ENCODE measurements at places on chromosomes 7 and 10.

- DNase-seq, result peak; percentile 44
These were observed 337.5 kb upstream of the KCND2 start for GRCh38 chr7:119935418-119936025.

GRCh38 chr7:47314728-47315607 lies 266.9 kb downstream of the TNS3 start:
- peak; percentile 42 for DNase-seq

- DNase-seq, result no peak
These were observed 369.6 kb upstream of the DPP6 start for GRCh38 chr7:153682628-153683027.

- DNase-seq, result no peak
These were observed 30.5 kb downstream of the PLXNA4 start for GRCh38 chr7:132545756-132546155.

DNA sequence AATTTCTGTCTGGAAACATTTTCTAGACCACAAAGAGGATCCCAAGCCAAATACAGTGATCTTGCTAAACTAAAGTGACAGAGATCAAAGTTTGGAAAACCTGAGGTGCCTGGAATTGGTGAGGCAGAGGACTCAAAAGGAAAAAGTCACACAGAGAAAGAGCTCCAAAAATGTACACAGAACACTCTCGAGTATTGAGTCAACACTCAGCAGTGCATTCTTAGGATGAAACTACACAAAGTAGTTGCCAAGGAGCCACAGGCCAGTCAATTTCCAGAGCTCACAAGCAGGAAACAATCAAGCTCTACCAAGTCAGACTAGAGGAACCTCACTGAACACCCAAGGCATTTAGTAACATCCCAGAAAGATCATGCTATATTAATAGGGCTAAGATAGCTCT lies 61.3 kb downstream of the MICU1 start:
- no peak for DNase-seq

DNA sequence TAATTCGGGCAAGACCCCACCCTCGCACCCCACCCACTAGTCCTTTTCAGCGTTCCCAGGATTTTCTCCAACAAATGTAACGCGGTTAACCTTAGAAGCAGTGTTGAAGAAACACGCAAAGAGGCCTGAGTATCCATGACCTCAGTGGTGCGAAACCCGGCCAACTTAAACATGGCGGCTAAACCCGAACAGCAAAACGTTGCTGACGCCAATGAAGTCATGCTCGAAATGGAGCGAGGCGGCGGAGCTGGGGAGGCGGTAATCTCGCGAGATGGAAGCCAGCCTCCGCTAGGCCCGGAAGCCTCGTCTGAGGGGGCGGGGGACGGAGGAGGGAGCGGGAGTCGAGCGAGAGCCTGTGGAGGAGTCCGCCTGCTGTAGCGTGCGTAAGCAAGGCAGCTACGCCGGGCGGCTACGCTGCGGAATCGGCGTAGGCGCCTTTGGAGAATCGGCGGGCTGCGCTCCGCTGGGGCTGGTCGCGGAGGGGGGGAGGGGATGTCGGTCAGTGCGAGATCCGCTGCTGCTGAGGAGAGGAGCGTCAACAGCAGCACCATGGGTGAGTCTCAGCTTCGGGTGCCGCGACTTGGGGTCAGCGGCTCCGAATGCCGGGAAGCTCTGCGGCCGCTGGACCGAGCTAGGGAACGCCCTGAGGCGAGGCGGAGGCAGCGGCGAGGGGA lies at the start of gene SEPTIN7:
Gene SEPTIN7 (plus strand): TSS at position 340 of the 674 bp plus-strand sequence. CDS start 153 bp downstream, at position 493.
- DNase-seq, result peak; percentile 99

- no peak for DNase-seq
These were observed 93.2 kb downstream of the ZNF22 start for GRCh38 chr10:45093945-45094344.

DNA sequence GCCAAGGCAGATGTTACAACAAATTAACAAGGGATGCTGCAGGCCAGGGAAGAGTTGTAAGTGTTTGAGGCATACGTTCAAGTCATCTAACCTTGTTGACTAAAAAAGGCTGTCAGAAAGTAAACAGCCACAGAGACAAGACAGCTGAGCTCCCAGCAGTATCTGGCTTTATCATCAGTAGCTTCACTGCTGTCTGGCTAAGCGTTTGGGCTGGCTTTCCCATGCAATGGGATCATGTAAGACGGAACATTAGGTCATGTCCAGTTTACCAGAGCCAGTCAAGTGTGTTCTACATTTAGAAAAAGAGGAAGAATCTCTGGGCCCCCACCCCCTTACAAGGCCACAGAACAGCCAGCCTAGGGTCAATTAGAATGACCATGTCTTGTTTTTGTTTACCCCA lies 51.3 kb upstream of the GSAP start:
- peak; percentile 13 for DNase-seq

DNA sequence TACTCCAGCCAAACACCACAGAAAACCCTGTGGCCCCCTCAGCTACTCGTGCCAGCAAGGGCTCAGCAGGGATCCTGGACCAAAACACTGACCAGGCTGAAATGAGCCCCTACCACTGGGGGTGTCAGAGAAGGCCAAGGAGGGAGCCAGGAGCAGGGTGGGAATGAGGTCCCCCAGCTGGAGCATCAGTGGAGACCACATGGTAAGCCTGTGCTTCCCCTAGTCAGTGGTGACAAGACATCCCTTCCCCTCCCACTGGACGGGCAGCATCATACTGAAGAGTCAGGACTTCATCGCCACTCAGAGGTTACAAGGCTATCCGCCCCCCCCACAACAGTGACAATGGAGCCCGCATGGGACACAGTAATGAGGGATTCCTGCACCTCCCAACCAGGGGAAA lies 99.6 kb downstream of the LHPP start:
- DNase-seq, result no peak

DNA sequence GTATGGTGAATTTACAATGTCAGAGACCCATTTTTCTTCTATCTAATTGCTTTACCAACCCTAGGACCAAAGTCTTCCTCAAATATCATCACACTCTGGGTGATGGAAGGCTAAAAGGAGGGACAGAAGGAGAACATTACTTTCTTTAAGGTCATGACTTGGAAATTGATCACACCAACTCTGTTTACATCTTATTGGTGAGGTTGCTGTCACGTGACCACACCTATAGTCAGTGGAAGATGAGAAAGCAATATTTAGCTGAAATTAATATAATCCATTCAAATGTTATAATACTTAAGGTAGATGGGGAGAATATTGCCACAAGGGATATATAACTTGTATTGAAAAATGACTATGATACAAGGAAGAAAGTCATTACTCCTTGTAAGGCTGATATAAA lies 183.6 kb upstream of the SMIM30 start:
- no peak for DNase-seq

DNA sequence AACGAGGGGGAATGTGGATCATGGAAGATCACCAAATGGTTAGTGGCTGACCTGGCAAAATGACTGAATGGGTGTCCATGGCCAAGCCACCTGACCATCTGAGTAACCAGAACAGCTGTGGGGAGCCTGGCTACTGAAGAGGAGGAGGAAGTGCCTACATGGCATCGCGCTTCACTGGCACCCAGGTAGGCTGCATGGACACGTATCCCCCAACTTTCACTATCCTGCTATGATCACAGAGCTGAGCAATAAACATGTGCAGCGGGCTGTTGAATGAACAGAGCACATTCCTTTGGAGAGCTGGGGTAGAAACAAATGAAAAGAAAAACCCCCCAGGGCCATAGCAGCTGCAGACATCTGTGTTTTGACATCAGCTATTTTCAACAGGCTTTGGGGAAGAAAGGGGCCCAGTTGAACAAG lies 6.5 kb downstream of the AKR1B1 start:
- no peak for DNase-seq

Measured in midbrain (tissue), 1 donor.